ENCODE measurements at places on chromosomes 12 and 14. TPM values are rescaled to one million over a fixed set of nuclear protein-coding genes. Genes with fewer than 3 reads are reported as not detected.

COQ10A gene
- total RNA-seq = 12.4 TPM

ANO2 gene
- total RNA-seq = not detected

PPP4R4 gene
- total RNA-seq = 2.7 TPM

DPY19L2 gene
- 6.8 TPM for total RNA-seq

CIROP gene
- not detected for total RNA-seq

RAB21 gene
- 23.1 TPM for total RNA-seq

TAS2R30 gene
- 8.8 TPM for total RNA-seq

RILPL2 gene
- total RNA-seq = 3.9 TPM

FSCB gene
- total RNA-seq = not detected

SFSWAP gene
- total RNA-seq = 31.7 TPM

Data from hair follicle dermal papilla cell (primary cell).